GM12892 (cell line): ENCODE measurements at places on chromosomes 6 and 20.

GRCh38 chr6:77334093-77334492 is 129.2 kb downstream of the HTR1B start:
- no peak for DNase-seq

GRCh38 chr6:166415306-166415705 is 32.6 kb upstream of the MPC1 start:
- DNase-seq, result no peak

DNA sequence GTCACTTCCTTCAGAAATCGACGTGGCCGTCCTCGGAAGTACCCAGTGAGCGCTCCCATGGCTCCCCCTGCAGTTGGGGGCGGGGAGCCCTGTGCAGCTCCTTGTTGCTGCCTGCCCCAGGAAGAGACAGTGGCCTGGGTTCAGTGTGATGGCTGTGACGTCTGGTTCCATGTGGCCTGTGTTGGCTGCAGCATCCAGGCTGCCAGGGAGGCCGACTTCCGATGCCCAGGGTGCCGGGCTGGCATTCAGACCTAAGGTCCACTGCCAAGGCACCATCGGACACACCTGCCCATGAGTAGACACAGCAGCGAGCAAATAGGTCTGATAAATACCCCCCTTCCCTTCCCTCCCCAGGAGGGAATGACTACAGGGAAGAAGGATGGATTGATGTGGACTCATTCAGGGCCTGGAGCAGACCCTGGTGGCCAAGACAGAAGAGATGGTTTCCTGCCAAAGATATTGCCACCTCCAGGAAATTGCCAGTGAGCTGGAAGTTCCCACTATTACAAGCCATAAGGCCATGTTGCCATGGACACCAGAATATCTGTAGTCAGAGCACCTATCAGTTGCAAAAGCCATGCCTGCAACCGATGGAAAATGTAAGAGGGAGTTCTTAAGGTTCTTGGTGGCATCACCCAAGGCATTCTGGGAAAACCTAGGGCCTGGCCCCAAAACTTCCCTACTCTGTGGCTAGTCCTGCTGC is 4.2 kb downstream of the TCF19 start:
- no peak for DNase-seq

GRCh38 chr20:16926626-16927430 is 178.7 kb downstream of the OTOR start:
- DNase-seq, result no peak

- no peak for DNase-seq
Measured at GRCh38 chr20:62795023-62795761, 1.1 kb upstream of the MRGBP start.

DNA sequence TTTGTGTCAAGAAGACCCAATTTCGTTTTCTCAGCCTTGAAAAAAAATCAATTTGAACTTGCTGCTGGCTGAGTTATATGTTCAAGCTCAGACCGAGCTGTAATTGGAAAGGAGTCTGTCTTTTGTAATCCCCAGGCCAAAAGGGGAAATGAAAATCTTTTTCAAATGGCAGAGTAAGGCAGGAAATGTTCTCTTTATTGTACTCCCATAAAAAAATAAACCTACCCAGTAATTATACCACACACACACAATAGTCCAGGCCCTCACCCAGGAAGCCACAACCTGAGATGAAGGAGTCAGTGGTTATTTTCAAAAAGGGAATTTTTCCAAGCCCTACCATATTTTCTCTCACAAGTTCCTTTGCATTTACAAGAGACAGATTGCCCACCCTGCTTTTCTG is 45.3 kb downstream of the CLIC5 start:
- DNase-seq, result no peak

GRCh38 chr6:116948533-116949304 is 71.7 kb downstream of the RFX6 start:
- DNase-seq, result no peak

DNA sequence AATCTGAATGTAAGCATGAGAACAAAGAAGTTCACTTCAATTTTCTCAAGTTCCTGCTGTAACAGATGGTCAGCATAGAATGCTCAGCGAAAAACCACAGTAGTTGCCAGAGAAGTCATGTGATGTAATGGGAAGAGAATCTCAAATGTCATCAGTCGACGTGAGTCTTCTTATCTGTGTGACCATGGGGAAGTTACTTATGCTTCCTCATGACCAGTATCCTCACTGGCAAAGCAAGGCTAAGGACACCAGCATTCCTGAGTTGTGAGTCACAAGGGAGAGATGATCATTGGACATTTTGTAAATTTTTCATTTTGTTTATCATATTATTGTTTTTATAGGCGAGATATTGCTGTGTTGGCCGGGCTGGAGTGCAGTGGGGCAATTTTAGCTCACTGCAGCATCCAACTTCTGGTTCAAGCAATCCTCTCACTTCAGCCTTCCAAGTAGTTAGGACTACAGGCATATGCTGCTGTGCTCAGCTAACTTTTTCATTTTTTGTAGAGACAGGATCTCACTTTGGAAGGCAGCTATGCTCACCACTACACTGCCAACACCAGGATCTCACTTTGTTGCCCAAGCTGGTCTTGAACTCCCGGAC is 21.9 kb downstream of the SGK1 start:
- no peak for DNase-seq

GRCh38 chr6:33105386-33105785 is 29.6 kb downstream of the HLA-DPB1 start:
- no peak for DNase-seq
